Muscle of back (tissue), 13 donors: ENCODE measurements at places on chromosomes 5 and 9.

DNA sequence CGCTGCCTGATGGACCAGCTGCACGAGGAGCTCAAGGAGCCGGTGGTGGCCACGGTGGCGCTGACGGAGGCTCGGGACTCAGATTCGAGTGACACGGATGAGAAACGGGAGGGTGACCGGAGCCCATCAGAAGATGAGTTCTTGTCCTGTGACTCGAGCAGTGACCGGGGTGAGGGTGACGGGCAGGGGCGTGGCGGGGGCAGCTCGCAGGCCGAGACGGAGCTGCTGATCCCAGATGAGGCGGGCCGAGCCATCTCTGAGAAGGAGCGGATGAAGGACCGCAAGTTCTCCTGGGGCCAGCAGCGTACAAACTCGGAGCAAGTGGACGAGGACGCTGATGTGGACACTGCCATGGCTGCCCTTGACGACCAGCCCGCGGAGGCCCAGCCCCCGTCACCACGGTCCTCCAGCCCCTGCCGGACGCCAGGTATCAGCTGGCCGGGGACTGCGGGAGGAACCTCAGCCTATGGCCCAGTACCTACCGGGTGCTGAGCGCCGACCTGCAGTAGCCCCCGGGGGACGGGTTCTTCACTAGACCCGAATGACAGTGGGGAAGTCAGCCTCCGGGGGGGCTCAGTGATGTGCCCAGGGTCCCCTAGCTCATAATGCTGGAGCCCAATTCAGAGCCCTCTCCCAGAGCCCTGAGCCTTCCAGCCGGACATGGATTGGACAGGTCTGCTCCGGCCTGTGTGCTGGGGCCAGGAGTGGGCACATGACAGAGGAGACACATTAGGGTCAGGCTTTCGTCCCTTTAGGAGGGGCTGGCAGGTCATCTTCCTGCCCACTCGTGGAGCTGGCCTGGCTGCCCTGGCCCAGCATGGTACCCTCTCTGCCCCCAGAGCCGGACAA is 33.0 kb downstream of the USP20 start:
- DNase-seq = no peak

DNA sequence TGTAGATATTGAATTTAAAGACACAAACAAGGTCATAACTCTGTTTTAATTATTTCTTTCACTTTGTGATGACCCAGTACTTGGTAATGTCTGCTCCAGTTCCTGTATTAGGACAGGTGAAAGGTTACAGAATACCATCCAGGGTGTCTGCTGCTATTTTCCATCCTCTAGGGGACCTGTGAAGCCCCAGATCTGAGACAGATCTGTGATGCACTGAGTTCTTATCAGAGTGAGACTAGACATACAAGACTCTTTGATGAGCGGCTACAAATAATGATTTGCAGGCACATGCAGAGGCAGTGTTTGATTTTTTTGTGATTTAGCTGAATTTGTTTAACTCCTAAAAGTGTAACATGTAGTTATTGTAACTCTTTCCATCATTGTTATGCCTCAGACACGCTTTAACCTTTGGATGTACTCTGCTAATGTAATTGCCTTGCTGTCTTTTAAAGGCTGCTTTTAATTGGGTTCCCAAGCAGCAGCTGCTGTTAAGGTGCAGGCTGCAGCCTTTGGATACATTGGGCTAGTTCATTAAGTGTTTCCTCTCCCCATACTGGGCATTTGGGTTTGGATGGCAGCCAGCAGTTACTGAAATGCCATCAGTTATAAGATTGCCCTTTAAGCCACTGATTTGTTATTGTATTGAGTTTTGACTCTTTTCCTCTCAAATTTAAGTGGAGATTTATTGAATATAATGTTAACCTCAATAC is 63.3 kb downstream of the RASGRF2 start:
- DNase-seq = no peak

- DNase-seq = no peak
Measured at GRCh38 chr5:145830594-145830993, 4.5 kb downstream of the PRELID2 start.

GRCh38 chr5:74319076-74319475 is 321.5 kb downstream of the ENC1 start:
- no peak for DNase-seq

DNA sequence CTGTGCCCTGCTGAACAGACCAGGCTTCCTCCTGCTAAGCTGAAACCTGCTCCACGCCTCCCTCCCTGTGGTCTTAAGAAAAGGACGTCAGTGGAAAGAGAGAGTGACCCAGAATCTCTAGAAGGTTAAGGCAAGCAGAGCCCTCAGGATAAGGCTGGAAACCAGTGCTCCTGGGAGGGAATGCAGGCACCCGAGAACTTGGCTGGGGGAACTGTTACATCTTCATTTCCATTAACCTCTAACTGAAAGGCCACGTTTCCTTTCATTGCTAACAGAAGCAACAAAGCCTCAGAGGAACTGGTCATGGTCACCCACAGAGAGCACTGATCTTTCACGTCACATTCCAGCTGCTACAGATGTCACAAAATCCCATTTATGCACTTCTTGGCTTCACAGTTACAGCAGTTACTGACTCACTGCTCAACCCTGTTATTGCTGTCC is 26.1 kb upstream of the AKNA start:
- peak; percentile 59 for DNase-seq

DNA sequence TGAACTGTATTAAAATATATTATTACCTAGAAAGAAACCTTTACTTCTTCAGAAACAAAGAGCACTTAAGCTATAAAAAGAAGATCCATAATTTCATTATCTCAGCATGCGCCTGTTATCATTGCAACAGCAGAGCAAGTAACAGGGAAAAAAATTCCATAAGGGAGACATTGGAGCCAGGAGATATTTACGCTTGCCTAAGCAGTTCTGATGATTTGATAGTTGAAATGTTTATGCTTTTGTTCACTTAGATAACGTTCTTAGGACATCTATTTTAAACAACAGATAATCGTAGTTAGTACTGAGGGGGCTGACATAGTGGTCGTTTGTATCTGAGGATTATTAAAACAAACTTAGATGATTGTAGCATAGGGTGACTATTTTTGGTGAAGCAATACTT is 252.5 kb downstream of the NNT start:
- DNase-seq = no peak

DNA sequence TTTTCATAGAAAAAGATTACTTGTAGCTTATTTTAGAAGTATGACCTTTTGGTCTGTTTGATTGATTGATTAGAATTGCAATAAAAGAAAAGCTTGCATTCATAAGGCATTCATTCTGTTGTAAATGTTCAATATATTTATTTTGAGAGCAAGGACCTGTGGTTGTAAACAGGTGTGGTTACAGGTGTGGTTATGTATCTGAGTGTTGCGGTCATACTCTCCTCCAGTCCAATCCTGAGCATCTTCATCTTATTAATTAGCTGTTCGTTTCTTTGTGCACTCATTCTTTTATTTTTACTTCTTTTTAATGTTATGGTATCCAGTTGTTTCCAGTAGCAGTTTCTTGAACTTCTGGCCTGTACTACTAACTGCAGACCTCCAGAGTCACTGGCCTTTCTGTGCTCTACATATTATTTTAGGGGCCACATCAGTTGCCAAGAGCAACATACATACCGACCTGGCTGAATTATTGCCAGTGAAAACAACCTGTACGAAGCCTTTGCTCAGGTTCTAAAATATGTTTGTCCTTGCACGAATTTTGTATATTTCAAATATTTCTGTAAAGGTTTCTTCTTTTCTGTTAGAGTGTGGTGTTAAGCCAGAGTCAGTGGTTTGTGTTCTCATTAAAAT is 128.7 kb downstream of the CDC42SE2 start:
- no peak for DNase-seq

GRCh38 chr5:153797484-153797883 is 241.2 kb downstream of the FAM114A2 start:
- no peak for DNase-seq

- peak; percentile 18 for DNase-seq
Measured at GRCh38 chr5:27592231-27592630, 553.8 kb upstream of the CDH9 start.

DNA sequence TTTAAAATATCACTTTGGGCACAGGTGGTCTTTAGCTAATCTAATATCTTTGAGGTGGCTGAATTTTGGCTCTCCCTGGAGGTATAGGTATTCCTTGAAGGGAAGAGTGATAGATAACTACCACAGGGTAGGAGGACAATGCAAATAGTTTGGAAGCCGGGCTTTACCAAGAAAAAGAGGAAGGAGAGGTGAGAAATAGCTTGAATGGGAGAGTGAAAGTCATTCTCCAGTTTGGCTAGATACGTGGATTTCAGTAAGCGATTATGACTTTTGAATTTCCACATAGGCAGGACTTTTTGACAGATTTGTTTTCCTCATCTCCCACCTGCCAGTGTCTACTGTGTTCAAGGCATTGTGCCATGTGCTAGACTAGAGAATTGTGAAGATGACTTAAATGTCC is 45.5 kb downstream of the RASA1 start:
- no peak for DNase-seq
